Frontal cortex (tissue), 4 donors: ENCODE measurements at places on chromosomes 16 and 17.

DNA sequence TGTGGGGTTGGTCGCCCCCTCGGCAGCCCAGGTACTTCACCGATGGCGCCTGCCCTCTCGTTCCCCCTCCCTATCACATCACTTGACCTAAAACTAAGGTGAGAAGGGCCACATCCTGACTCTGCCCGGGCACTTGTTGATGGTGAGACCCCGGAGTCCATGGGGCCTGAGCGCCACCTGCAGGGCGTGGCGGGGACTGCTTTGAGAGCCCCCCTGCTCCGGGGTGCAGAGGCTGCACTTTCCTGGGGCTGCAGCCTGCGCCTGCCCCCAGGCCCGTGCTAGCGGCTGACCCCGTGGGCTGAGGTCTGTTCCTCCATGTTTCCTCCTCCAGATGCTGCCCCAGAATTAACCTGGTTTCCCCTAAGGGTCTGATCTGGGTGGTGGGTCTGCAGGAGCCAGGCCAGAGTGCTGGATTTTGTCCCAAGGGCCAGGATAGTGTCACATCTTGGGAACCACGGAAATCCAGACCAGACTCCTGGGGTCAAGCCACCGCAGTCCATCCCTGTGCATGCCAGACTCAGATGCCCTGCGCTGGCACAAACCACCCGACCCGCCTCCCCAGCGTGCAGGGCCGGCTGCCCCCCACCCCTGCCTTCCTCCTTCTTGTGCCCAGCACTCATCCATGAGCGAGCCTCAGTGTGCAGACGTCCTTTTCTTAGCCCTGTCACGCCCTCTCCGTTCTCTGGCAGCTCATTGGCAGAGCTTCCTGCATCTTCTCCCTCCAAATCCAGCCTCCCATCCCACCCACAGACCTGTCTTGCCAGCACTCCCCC lies 2.7 kb downstream of the NDUFAF8 start:
- DNase-seq: peak; percentile 69

- DNase-seq: no peak
These were observed 21.5 kb downstream of the TAT start for GRCh38 chr16:71555230-71555891.

DNA sequence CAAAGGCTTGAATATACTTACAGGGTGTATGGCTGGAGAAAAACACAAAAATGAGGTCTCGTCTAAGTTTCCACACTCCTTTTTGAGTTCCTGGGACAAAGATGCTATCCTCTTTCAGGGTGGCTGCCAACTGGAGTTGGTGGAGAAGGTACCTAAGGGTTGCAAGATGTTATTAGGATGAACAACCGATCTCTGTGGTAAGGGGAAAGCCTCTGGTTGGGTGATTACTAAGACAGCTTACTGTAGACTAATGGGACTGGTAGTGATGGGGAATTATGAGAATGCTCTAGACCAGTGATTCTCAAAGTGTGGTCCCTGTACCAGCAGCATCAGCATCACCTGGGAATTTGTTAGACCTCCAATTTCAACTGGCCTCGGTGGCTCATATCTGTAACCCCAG lies 6.0 kb downstream of the ADAT1 start:
- no peak for DNase-seq

GRCh38 chr17:17609121-17609520 lies 17.6 kb upstream of the PEMT start:
- no peak for DNase-seq

GRCh38 chr17:10060526-10060925 lies 137.9 kb downstream of the GAS7 start:
- DNase-seq: no peak

DNA sequence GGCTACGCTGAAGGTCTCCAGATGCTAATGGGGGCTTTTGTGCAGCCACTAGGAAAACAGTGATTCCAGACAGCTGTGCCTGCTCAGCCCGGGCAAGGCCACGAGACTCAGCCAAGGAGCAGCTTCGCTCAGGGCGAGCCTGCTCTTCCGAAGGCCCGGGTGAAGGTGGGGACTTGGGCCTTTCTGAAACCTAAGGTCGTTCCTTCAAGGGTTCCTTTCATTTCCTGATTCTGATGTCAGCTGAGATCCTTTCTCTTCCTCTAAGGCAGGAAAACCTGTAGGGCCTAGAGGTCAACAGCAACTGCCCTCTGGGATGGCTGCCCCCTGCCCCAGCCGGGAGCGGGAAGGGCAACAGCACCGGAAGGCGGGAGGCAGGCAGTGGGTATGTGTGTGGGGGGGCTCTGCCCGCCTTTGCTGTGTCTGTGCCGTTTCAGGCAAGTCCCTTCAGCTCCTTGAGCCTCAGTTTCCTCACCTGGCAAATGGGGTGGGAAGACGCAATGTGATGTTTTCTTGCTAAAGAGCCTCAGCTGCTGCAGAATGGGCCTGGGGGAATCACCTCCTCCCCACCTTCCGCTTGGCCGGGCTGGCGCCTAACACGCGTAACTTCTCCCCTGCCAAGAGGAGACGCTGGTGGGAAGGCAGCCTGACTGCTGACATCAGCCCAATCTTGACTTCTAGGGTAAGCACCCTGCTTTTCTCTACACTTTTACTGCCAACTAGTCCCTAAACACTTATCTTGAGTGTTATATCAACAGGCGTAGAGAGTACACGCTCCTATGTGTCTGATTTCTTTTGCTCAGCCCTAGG lies 32.8 kb downstream of the IRF8 start:
- no peak for DNase-seq

- no peak for DNase-seq
These were observed 45.9 kb downstream of the HS3ST3B1 start for GRCh38 chr17:14346801-14347200.

DNA sequence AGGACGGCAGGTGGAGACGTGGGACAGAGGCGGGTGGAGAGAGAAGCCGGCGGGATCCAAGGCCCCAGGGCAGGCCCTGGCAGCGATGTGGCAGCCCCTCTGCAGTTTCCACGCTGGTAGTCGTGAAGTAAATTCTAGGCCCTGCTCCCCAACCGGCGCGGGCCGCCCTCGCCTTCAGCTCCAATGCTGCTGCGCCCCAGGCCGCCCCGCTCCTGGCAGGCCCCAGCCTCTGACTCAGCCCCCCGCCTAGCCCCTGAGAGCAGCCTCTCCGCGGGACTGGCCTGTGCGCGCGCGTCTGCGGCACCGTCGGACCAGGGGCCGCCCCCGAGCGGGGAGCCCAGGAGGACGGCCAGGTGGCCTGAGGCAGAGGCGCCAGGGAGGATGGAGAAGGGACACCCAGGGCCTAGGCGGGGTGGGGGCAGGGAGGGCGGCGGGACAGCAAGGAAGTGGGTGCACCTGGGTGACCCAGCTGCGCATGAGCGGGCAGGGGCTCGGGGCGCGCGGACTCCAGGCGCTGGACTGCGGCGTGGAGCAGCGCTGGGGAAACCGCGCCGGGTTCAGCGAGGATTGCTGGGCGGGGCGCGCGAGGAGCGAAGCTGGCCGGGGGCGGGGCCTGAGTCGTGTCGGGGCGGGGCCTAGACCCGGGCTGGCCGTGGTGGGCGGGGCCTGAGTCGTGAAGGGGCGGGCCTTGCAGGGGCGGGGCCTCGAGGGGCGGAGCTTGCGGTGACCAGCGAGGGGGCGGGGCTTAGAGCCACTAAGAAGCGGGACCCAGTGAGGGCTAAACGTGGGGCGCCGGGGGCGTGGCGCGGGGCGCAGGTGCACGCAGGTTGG lies 29.6 kb downstream of the ZNF778 start:
- DNase-seq: peak; percentile 99

- DNase-seq: no peak
These were observed 2.0 kb downstream of the CUEDC1 start for GRCh38 chr17:57953219-57953618.

DNA sequence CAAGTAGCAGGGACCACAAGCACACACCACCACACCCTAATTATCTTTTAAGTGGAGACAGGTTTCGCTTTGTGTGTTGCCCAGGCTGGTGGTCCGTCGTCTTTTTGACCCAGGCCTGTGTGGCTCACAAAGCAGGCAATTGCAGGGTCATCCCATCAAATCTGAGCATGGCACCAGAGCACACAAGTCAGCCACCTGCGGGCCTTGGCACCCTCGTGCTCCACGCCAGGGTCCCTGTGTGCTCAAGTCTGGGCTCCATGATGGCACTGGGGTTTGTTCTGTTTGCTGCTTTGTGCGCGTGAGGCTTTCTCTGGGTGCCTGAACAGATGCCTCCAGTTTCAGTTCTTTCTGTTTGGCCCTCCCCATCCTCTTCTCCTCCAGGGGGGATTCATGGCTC lies 2.4 kb upstream of the CAPN15 start:
- DNase-seq: no peak

DNA sequence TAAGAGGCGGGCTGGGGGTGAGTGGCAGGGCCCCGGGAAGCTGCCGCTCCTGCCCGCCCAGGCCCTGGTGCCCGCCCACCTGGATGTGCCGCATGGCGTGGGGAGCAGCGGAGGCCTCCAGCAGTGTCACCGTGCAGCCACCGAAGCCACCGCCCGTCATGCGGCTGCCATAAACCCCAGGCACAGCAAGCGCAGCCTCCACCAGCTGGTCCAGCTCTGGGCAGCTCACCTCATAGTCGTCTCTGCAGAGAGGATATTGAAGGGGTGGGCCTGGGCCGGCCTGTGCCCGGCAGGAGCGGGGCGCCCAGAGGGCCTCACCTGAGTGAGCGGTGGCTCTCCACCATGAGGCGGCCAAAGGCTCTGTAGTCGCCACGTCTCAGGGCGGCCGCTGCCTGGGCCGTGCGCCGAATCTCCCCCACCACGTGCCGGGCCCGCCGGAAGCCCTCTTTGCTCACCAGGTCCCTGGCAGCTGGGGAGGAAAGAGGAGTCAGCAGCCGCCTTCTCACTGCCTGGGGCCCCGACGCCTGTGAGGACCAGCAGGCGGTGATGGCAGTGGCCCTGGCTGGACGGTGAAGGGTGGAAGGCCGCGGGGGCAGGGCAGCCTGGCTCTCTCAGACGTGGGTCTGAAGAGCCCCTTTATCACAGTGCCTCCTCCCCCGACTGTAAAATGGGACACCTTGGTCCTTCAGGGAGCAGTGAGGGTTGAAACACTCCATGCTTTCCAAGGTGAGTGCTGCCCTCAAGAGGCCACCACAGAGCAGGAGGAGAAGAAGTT lies 6.7 kb downstream of the GALK1 start:
- DNase-seq: no peak

DNA sequence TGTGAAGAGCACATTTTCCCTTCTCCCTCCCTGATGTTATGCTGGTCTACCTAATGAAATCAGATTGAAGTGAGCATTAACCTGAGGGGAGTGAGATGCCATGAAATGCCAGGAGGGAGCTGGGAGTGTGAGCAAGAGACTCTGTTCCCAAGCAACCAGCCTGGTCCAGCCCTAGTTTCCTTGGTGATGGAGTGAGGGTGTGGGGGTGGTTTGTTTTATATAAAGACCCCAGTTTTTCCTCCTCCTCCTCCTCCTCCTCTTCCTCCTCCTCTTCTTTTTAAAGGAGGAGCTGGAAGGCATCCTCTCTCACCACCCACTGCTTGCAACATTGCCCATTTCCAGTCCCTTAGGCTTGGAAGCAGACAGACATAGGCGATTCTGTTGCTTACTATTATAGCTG lies 97.1 kb downstream of the DNAH3 start:
- DNase-seq: peak; percentile 18

DNA sequence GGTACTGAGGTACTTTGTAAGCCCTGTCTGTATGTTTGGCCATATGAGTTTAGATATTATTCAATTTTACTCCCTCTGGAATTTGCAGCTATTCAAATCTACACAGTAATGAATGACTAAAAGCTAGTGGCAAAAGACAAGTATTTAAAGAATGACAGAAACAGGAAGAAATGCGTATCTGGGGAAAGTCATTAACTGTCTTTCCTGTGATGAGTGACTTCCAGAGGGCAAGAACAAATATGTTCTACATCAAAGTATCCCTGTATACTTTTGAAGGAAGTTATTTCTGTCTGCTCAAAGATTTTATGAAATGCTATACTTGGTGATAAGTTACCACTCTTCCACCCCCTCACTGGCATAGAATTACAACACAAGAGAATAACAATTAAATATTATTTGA lies 489.3 kb upstream of the SOX9 start:
- no peak for DNase-seq

- no peak for DNase-seq
These were observed 279.9 kb downstream of the IRX3 start for GRCh38 chr16:54006693-54007092.

GRCh38 chr16:57781741-57782606 lies 20.3 kb downstream of the KIFC3 start:
- no peak for DNase-seq

- no peak for DNase-seq
These were observed 206.9 kb upstream of the C17orf78 start for GRCh38 chr17:37168731-37169353.

GRCh38 chr17:69388822-69389442 lies 25.6 kb upstream of the MAP2K6 start:
- no peak for DNase-seq

DNA sequence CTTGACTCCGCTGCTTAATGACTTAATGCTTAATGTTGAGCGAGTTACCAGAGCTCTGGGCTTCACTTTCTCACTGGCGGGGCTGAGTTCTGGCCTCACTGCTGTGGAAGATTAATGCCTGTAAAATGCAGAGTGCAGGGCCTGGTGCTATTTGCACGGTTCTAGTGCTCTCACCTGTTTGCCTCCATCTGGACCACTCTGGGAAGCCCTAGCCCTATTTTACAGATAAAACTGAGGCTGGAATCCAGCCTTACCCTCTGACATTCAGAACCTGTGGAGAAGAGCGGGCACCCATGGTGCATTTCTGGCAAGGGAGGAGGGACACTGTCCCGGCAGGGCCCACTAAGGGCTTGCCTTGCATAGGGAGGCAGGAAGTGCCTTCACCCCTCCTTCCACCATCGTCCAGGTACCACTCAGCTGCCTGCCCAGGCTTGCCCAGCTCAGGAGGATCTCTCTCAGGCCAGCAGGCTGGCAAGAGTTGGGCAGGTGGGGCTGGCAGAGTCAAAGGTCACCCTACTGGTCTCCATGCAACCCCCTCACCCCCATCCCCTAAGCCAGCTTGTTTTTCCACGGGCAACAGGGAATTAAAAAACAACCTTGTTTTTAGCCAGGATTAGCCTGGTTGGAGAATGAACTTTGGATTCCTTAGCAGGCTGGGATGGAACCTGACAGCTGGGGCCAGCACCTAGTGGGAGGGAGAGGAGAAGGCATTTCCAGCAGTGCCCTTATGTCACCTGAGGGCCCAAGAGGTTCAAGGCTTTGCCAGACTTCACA lies 4.1 kb upstream of the UBALD1 start:
- no peak for DNase-seq

- DNase-seq: no peak
These were observed 21.7 kb downstream of the G6PC1 start for GRCh38 chr17:42922294-42922693.

GRCh38 chr16:11152677-11153331 lies 103.2 kb downstream of the SOCS1 start:
- DNase-seq: no peak

- DNase-seq: no peak
These were observed 9.7 kb downstream of the CCDC57 start for GRCh38 chr17:82202981-82203380.
